ENCODE measurements at places on chromosomes 7 and 10.

GRCh38 chr7:143452495-143452894, 9.2 kb downstream of the TAS2R60 start:
- DNase-seq: no peak
- H3K27me3 ChIP-seq: peaks cover 8% of the 10 kb centered on the region
- H3K36me3 ChIP-seq: no peaks in the 10 kb centered on the region
- no peaks in the 10 kb centered on the region for H3K4me1 ChIP-seq

GRCh38 chr10:58897236-58897635, 279.2 kb upstream of the PHYHIPL start:
- no peak for DNase-seq
- H3K4me1 ChIP-seq: no peaks in the 10 kb centered on the region
- no peaks in the 10 kb centered on the region for H3K27me3 ChIP-seq
- H3K36me3 ChIP-seq: no peaks in the 10 kb centered on the region
- no peak overlapping the region for H3K4me3 ChIP-seq
- no peak overlapping the region for H3K27ac ChIP-seq

DNA sequence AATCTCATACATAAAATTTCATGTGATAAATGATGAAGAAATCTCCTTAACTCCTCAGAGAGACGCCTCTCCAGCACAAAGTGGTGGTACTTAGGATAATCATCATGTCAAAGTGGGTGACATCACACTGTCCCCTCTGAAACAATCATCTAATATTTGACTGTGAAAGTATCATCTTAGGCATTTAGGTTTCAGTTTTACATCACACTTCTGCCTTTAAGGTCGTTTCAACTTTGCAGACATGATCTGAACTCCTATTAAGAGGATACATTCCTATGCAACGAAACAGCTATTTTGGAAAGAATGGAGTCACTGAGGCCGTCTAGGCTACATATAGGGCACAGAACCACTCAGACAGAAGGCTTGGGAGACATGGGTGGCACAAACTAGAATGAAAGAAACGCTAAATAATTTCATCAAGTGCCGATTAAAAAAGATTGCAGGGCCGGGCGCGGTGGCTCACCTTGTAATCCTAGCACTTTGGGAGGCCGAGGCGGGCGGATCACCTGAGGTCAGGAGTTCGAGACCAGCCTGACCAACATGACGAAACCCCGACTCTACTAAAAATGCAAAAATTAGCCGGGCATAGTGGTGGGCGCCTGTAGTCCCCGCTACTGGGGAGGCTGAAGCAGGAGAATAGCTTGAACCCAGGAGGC, 2.0 kb downstream of the VOPP1 start:
- H3K4me1 ChIP-seq: peaks cover 72% of the 10 kb centered on the region
- peak overlapping the region; percentile 92 for H3K27ac ChIP-seq
- no peaks in the 10 kb centered on the region for H3K27me3 ChIP-seq
- no peaks in the 10 kb centered on the region for H3K36me3 ChIP-seq
- peak; percentile 33 for DNase-seq

- DNase-seq: peak; percentile 0
- no peaks in the 10 kb centered on the region for H3K36me3 ChIP-seq
- peak overlapping the region; percentile 16 for H3K27ac ChIP-seq
Measured at GRCh38 chr7:27031289-27032172, 64.3 kb downstream of the HOXA1 start.

DNA sequence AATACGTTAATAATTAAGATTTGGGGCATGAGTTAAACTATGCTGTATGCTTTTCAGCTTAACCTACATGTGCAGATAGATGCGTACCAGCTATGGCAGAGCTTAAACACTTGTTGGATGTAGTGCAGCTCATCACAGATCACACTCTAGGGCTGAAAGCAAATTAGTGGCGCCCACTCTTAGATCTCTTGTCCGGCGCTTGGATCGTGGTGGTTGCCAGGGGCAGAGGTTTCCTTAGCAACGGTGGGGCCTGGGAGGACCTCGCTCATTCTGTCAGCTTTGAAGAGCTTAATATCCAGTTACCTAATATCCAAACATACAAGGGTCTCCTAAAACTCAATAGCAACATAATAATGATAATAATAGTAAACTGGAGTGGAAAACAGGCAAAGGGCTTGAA, 548.2 kb upstream of the PFKP start:
- no peak overlapping the region for H3K27ac ChIP-seq
- H3K36me3 ChIP-seq: no peaks in the 10 kb centered on the region
- H3K4me1 ChIP-seq: no peaks in the 10 kb centered on the region
- H3K27me3 ChIP-seq: peaks cover 4% of the 10 kb centered on the region
- no peak for DNase-seq
- H3K4me3 ChIP-seq: no peak overlapping the region

DNA sequence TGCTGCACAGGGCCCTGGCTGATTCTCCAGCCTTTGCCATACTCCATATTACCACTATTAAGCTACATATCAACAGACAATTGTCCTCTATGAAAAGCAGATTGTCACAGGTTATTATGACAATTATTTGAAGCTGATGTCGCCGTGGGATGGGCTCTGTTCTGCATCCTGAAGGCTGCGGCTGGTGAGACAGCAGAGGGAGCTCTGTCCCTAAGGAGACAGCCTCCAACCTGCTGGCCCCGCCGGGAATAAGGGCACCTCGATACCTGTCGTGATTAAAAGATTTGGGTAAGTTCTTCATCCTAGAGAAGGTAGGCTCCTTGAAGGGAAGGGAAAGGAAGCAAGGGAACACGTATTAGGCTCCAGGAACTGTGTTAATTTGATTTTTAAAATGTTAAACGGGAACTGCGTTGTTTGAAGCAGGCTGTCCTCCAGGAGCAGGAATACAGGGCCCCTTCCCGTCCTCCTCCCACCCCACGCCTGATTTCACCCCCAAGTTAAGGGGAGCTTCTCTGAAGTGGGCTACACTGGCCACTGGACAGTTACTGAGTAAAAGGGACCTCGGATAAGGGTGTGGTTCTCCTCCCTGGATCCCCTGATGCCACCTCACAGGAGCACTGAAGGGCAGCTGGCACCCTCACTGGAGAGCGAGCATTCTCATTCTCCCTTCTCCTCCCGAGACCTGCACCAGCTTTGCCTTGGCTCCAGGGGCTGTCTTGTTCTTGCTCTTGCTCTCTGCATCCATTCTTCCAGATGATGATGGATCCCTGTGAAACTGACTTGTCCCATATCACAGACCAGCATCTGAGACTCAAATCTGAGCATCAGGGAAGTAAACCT, 11.8 kb upstream of the TIAL1 start:
- no peak overlapping the region for H3K4me3 ChIP-seq
- H3K36me3 ChIP-seq: no peaks in the 10 kb centered on the region
- peaks cover 15% of the 10 kb centered on the region for H3K27me3 ChIP-seq
- no peak for DNase-seq
- no peak overlapping the region for H3K27ac ChIP-seq

- peaks cover 7% of the 10 kb centered on the region for H3K36me3 ChIP-seq
- no peak for DNase-seq
- H3K27ac ChIP-seq: no peak overlapping the region
Measured at GRCh38 chr10:22810643-22811465, 96.5 kb upstream of the PIP4K2A start.

DNA sequence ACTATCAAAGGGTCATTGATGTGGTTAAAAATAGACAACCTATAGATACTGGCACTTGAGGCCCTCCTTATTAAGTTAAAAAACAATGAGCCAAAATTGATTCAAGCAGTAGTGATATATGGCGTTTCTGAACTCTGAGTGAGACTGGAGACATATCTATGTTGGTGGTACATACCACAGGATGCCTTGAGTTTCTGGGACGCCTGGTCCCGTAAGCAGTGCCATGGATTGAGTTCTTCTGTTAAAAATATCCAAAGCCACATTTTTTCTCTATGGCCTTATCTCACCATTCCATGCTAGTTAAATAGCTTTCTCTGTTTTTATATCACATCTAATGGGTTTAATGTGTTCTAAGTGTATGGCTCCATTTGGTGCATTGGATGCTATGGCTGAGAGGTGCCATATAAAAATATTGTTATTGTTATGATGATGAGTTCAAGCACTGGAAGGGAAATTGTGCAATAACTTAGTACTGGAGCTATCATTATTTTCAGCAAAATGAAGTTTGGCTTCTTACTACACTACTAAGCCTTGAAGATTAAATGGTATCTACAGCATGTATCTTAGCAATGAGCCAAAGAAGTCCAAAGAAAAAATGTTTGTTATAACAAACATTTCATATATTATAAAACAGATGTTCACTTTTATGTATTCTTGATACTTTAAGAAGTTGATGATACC, 713.9 kb downstream of the SUGCT start:
- no peak overlapping the region for H3K4me3 ChIP-seq
- no peaks in the 10 kb centered on the region for H3K36me3 ChIP-seq
- no peaks in the 10 kb centered on the region for H3K27me3 ChIP-seq
- no peak overlapping the region for H3K27ac ChIP-seq
- DNase-seq: no peak

- H3K4me1 ChIP-seq: no peaks in the 10 kb centered on the region
- H3K27me3 ChIP-seq: no peaks in the 10 kb centered on the region
- DNase-seq: peak; percentile 0
Measured at GRCh38 chr7:95046494-95047240, 139.3 kb downstream of the PPP1R9A start.

DNA sequence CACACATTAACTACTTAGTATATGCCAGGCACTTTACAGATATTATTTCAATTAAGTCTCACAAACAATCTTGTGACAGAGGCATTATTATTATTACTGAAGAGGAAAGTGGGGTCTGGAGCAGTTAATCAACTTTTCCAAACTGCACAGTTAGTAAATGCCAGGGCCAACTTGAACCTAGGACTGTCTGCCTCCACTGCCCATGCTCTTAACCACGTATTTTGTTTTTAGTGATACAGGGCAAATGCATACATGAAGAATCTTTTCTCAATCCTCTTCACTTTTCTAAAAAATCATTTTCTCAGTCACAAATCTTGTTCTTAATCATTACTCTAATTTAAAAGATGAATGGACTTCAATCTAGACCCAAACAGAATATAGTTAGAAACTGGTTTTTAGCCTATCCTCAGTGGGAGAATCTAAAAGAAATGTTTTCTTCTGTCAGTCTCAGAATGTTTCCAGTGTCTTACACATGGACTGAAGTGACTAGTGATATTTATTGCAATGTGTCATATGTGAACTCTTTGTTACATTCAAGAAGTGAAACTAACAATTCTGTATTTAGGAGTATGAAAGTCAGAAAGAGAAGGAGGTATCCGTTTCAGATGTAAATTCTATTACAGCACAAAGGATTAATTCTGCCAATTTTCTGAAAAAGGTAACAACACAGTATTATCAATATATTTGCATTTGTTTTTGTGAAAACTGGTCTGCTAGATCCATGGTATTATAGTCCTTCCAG, 55.5 kb upstream of the CCNJ start:
- no peaks in the 10 kb centered on the region for H3K36me3 ChIP-seq
- no peaks in the 10 kb centered on the region for H3K4me1 ChIP-seq
- H3K27me3 ChIP-seq: no peaks in the 10 kb centered on the region
- no peak for DNase-seq

GRCh38 chr10:84114088-84114667, 25.1 kb upstream of the GHITM start:
- peaks cover 3% of the 10 kb centered on the region for H3K4me1 ChIP-seq
- peaks cover 31% of the 10 kb centered on the region for H3K27me3 ChIP-seq
- H3K27ac ChIP-seq: no peak overlapping the region
- no peak overlapping the region for H3K4me3 ChIP-seq
- no peaks in the 10 kb centered on the region for H3K36me3 ChIP-seq

DNA sequence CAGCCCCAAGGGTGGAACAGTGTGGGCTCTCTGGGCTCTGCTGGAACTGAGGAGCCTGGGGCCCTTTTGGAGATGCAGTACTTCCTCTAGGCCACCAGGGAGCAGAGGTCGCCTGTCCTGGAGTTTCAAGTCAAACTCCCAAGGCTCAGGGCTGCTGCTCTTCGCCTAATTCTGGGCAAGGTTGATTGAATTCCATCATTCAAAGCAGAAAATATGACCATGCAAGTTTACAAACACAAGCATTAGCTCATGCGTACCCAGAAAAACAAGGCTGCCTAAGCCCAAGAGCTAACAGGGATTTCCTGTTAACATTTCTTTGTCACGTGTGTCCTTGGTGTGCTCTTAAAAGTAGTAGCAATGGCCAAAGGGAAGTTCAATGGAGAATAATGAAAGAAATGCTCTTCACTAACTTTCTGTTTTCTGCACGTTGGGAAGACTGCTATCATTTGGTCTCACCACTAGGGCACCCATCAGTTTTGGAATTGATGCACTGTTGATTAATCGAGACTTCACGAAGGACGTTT, 20.1 kb downstream of the LDB3 start:
- DNase-seq: peak; percentile 33
- H3K27ac ChIP-seq: no peak overlapping the region
- H3K27me3 ChIP-seq: peaks cover 31% of the 10 kb centered on the region
- no peaks in the 10 kb centered on the region for H3K36me3 ChIP-seq
- no peak overlapping the region for H3K4me3 ChIP-seq

- peaks cover 74% of the 10 kb centered on the region for H3K27me3 ChIP-seq
- peaks cover 19% of the 10 kb centered on the region for H3K4me1 ChIP-seq
- no peak for DNase-seq
- no peak overlapping the region for H3K27ac ChIP-seq
- no peak overlapping the region for H3K4me3 ChIP-seq
Measured at GRCh38 chr10:110175406-110175805, 32.0 kb upstream of the MXI1 start.

GRCh38 chr10:48552946-48553564, 51.8 kb downstream of the ARHGAP22 start:
- peaks cover 12% of the 10 kb centered on the region for H3K4me1 ChIP-seq
- H3K36me3 ChIP-seq: no peaks in the 10 kb centered on the region
- DNase-seq: no peak
- H3K27ac ChIP-seq: no peak overlapping the region
- peaks cover 9% of the 10 kb centered on the region for H3K27me3 ChIP-seq

DNA sequence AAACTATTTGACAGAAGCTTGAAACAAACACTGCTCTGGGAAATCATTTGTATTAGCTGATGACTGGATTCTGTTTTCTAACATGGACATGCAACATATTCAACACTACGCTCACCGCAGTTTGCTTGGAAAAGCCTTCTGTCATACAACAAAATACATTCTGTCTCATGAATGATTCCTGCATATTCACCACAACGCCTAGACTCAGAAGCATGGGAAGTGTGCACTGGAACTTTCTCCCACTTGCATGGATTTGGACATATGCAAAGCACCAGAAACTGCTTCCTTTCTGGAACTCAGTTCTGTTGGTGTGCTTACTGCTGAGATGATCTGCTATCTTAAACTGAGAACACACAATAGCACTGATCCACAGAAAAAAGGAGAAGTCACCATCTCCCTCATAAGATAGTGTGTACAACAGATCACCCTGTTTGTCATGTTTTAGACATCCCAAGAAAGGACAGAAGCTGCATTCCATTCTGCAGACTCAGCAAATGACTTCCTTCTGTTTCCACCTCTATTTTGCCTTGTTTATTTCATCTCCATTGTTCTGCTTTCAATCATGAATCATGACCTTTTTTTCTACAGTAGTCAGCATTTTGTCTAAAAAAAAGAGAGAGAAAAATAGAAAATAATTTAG, 115.8 kb downstream of the HTR7 start:
- no peak for DNase-seq
- H3K4me3 ChIP-seq: no peak overlapping the region
- H3K27me3 ChIP-seq: peaks cover 29% of the 10 kb centered on the region

DNA sequence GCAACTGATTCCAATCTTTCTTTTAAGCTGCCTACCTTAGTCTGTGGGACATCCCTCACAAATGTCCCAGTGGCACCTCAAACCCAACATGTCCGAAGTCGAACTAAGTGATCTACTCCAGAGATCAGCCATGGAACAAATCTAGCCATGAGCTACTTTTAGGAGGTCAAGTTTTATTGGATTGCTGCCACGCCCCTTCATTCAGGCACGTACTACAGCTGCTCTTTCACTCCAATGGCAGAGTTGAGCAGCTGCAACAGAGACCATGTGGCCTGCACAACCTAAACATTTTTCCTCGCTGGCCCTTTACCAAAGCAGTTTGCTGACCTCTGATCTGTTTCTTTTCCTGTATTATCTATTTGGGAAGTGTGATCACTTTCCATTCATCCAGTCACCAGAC, 192.4 kb upstream of the CDCA7L start:
- H3K27me3 ChIP-seq: no peaks in the 10 kb centered on the region
- no peaks in the 10 kb centered on the region for H3K4me1 ChIP-seq
- H3K27ac ChIP-seq: no peak overlapping the region
- peaks cover 8% of the 10 kb centered on the region for H3K36me3 ChIP-seq

Measured in naive B cell (primary cell).